CD4-positive, alpha-beta T cell (primary cell): ENCODE measurements at places on chromosomes 11 and 22.

GRCh38 chr11:1862588-1863351 lies 9.9 kb downstream of the LSP1 start:
- no peak for DNase-seq

GRCh38 chr11:111886844-111887243 lies 7.5 kb downstream of the CFAP68 start:
- no peak for DNase-seq

DNA sequence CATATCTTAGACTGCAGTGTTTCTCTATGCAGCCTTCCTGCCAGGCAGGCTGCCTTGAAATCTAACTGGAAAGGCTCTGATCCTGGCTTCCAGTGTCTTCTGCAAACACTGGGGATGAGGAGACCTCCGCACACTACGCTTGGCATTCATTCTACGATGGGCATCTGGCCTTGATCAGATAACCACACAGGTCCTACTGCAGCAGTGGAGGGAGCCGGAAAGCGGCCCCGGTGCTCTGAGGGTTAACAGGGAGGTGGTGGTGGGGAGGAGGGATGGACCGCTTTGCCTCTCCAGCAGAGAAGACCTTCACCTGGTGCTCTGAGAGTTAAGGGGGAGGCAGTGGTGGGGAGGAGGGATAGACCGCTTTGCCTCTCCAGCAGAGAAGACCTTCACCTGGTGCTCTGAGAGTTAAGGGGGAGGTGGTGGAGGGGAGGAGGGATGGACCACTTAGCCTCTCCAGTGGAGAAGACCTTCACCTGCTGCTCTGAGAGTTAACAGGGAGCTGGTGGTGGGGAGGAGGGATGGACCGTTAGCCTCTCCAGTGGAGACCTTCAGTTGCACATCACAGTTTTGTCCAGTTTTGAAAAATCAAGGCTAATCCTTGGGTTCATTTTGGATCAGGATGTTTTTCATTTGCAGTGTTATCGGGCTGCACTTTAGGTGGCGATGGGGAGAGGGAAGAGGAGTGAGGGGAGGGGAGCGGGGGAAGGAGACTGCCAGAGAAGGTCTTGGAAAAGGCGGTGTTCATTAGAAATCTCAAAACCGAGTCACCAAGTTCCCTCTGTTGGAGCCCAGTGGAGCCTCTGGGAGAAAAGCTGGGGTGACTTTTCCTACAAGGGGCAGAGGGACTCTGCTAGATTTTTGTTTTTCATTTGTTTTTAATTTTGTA lies 5.6 kb downstream of the GAL start:
- DNase-seq = no peak

GRCh38 chr22:27278946-27279345 lies 522.6 kb downstream of the MN1 start:
- DNase-seq = no peak

DNA sequence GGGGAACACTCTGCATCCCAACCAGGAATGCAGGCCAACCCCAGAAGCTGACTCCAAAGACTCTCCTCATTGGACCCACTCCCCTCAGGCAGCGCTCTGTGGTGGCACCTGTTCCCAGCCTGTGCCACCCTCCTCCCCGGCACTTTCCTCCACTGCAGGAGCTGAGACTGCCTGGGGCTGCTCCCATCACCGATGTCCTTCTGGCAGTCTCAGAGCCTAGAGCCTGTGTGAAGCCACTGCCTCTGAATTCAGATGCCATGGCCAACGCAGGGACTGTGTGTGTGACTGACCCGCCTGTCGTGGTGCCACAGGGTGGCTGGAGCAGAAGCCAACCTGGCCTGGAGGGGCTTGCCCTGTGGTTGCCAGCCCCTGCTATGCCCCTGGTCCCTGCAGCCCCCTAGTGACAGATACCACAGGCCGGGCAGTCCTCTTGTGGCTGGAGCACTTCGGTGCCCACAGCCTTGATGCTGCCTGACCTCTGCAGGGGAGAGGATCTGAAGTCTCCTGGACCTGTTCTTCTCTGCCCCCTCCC lies 43.2 kb downstream of the TBX1 start:
- DNase-seq = no peak

- DNase-seq = no peak
Measured at GRCh38 chr11:99327066-99327465, 306.3 kb downstream of the CNTN5 start.

GRCh38 chr11:117423046-117423575 lies 95.5 kb downstream of the CEP164 start:
- DNase-seq = no peak

- DNase-seq = no peak
Measured at GRCh38 chr11:47466701-47467250, 17.8 kb upstream of the RAPSN start.

DNA sequence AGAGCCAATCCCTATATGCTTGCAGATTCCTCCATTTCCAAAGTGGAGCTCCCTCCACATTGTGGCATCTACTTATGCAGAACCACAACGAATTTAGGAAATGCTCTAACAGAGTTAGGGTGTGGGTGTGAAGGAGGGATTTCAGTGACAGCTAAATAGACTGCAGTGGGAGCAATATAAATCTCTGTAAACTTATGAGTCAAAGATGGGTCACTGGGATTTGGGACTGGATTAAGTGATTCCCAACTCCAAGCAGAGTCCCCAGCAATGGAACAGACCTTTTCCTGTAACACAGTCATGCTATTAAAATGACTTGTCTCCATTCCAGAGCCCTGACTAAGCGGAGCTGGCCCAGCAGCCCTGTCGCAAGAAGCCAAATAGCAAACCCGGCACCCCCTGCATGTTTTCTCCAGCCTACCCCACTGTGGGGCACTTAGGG lies 36.6 kb downstream of the RPL27A start:
- DNase-seq = no peak

DNA sequence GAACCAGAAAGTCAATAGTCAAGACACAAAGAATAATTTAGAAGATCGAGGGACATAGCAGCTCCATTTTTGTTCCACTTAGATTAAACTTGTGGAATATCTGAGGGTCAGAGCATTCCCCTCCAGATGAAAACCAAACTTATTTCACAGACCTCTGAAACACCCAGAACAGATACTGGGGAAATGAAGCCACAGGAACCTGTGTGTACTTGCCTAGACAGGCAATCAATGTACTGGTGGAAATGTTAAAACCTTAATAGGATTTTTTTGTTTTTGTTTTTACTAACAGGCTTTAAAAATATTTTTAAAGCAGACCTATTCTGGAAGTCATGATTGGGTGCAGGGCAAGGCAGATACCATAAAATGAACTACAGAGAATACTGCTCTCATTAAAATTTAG lies 4.1 kb upstream of the FAR1 start:
- no peak for DNase-seq

- no peak for DNase-seq
Measured at GRCh38 chr22:38834215-38834953, 9.4 kb downstream of the NPTXR start.

- no peak for DNase-seq
Measured at GRCh38 chr11:44747316-44747715, 20.6 kb downstream of the TSPAN18 start.

- DNase-seq = no peak
Measured at GRCh38 chr11:68480852-68481510, 20.4 kb downstream of the PPP6R3 start.

GRCh38 chr22:32804531-32805360 lies 3.2 kb downstream of the TIMP3 start:
- no peak for DNase-seq

- DNase-seq = no peak
Measured at GRCh38 chr11:94089341-94089740, 39.3 kb upstream of the PANX1 start.

DNA sequence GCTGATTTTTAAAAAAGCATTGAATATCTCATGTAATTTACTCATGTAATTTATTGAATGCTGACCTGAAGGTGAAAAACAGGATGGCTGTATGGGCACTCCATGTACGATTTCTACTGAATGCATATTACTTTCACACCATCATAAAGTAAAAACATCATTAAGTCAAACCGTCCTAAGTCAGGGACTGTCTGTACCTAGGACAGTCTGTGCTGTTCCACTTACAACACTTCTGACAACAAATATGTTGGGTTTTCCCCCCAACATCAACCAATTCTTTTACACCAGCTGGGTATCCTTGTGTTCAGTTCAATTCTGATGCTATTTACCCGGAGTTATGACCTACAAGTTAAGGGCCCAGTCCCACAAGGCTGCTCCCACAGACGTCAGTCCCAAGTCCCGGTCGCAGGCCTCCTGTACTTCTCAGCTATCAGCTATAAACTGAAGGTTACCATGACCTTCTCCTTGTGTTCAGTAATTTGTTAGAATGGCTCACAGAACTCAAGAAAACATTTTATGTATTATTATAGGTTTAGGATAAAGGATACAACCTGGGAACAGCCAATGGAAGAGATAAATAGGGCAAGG lies 17.0 kb downstream of the UVRAG start:
- DNase-seq = no peak

DNA sequence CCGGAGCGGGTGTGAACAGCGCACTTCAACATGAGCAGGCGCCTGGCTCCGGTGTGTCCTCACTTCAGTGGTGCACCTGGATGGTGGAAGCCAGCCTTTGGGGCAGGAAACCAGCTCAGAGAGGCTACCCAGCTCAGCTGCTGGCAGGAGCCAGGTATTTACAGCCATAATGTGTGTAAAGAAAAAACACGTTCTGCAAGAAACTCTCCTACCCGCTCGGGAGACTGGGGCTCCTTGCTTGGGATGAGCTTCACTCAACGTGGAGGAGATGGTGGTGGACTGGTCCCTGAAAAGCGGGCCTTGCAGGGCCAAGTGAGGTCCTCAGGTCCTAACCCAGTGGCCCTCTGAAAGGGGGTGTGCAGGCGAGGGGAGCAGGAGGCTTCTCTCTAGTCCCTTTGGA lies 7.5 kb downstream of the MCAM start:
- no peak for DNase-seq

GRCh38 chr11:102757823-102758549 lies 22.4 kb downstream of the MMP10 start:
- DNase-seq = peak; percentile 58

- DNase-seq = no peak
Measured at GRCh38 chr11:43894546-43894945, 13.9 kb downstream of the ALKBH3 start.

- no peak for DNase-seq
Measured at GRCh38 chr11:72240461-72241290, 3.3 kb downstream of the PHOX2A start.

GRCh38 chr22:24095826-24096757 lies 85.0 kb downstream of the CABIN1 start:
- no peak for DNase-seq

- no peak for DNase-seq
Measured at GRCh38 chr22:42434748-42435425, 2.7 kb upstream of the NFAM1 start.

- DNase-seq = no peak
Measured at GRCh38 chr22:47788461-47788860, 1026.0 kb downstream of the TBC1D22A start.

DNA sequence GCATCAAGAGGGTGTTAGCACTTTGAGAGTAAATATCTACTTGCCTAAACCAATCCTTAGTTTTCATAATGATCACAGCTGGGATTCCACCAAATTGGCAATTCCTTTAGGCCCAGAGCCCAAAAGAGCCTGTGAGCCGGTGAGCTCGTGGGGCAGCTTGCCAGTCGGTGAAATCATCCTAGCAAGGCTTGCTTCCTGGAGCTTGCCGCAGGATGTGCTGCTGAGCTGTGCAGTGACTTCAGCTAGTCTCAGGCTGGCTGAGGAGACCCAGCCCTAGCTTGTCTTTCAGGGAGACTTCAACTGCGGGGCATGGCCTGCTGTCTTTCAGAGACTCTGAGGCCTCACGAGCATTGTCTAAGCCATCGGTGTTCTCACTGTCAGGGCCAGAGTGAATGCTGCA lies 73.6 kb upstream of the SUSD2 start:
- DNase-seq = no peak

DNA sequence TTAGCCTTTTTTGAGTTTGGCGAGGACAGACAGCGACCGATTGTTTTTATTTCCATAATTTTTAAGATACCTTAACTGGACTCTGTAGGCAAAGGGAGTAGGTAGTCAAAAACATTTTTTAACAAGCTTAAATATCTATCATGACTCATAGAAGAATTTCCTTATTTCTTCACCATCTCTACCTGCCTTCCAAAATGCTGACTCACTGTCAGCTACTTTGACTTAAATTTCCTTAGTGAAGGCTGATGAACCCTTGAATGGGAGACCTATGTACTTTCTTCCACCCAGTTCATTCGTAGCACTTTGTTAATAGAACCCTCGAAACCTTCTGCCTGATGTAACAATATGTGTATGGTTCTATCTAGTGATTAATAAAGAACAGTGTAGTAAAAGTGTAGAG lies 1.1 kb upstream of the MTMR2 start:
- DNase-seq = no peak

GRCh38 chr22:43829904-43830851 lies 18.1 kb upstream of the EFCAB6 start:
- DNase-seq = no peak

GRCh38 chr11:14451825-14452224 lies 47.8 kb downstream of the COPB1 start:
- no peak for DNase-seq

DNA sequence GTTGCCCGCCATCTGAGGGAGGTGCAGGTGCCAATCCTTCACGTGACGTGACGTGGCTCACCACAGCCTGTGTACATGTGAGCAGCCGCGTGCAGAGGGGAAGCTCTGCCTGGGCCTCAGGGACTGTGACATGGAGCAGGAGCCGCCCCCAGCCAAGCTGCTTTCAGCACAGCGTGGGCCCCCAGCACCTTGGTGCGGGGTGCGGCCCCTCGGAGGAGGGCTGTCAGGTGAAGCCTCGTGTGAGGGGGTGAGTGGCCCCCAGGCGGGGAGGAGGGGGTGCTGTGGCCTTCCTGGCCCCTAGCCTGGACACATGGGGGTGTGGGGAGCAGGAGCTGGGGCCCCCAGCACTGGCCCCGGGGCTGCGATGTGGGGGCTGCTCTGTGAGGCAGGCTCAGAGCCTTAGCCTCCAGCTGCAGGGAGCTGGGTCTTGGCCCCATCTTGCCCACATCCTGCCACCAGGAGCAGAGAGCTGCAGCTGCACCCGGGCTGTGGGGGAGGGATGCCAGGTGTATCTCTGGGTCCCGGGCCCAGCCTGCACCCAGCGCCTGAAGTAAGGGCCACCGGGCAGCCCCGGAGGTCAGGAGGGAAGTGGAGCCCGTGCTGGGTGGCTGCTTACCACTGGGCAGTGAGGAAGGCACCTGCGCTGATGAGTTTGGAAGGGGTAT lies at the start of gene ADORA2A:
TSS of gene ADORA2A (plus strand) at position 100 of the 665 bp plus-strand sequence. CDS start 5,806 bp downstream, outside the sequence.
- peak; percentile 72 for DNase-seq

- no peak for DNase-seq
Measured at GRCh38 chr22:21626735-21627469, 2.9 kb downstream of the YDJC start.

GRCh38 chr11:61491736-61492395 lies 16.7 kb upstream of the LRRC10B start:
- DNase-seq = no peak

DNA sequence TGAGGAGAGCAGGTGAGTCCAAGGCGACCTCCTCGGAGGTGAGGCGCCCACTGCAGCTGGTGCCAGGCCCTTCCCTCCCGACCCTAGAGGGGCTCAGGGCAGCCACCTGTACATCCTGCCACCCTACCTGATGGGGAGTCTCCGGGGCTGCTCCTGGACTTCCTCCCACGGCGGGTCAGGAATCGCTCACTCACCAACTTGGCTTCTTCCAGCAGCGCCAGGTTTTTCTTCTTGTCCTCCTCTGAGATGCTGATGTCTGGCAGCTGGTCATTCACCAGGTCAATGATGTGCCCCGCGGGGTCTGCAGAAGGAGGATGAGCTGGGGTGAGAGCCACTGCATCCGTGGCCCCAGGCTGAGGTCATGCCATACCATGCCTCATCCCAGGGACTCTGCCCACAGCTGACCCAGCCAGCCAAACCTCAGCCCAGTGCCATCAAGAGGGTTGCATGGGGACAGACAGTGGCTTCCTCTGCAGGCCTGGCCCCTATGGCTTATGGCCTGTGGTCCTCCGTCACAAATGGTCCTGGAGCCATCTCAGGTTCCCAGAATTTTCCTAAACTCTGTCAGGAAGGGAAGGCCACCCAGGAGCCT lies 61.0 kb upstream of the LYVE1 start:
- no peak for DNase-seq
